ENCODE measurements at places on chromosomes 3 and 15.

- ATAC-seq, result no peak
Measured at GRCh38 chr3:134483195-134483900, 2.4 kb downstream of the ANAPC13 start.

DNA sequence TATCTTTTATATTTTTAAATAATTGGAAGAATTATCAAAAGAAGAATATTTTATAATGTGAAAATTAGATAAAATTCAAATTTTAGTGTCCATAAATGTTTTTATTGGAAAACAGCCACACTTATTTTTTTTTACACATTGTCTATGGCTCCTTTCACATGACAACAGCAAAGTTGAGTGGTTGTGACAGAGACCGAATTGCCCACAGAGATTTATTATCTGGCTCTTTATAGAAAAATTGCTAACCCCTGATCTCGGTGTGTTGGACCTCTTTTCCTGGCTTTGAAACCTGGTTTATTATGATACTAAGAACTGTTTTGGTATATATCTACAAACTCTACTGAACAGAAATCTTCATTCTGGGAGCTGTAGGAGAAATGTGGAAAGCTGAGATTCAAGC is 269.1 kb upstream of the UMPS start:
- no peak for ATAC-seq

DNA sequence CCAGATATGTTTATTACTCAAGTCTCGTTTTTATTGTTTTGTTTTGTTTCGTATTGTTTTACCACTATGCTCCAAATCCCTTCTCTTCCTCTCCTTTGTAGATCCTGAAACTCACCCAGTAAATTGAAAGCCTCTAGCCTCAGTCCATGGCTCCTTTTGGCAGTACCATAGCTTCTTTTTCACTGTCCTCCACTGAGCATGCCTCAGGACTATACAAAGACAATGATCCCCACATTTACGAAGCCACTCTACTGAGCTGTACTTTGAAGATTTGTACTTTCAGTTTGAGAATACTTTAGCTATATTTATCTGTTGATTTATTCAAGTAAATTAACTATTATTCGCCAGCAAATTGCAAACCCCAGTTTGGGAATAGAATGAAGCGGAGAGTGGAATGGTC is 159.1 kb upstream of the SLITRK3 start:
- ATAC-seq, result no peak

GRCh38 chr3:73321286-73321999 is 260.0 kb downstream of the EBLN2 start:
- ATAC-seq, result no peak

GRCh38 chr3:171873580-171873979 is 30.4 kb downstream of the TMEM212 start:
- ATAC-seq, result no peak

- ATAC-seq, result no peak
Measured at GRCh38 chr3:193507566-193507965, 47.1 kb downstream of the ATP13A4 start.

DNA sequence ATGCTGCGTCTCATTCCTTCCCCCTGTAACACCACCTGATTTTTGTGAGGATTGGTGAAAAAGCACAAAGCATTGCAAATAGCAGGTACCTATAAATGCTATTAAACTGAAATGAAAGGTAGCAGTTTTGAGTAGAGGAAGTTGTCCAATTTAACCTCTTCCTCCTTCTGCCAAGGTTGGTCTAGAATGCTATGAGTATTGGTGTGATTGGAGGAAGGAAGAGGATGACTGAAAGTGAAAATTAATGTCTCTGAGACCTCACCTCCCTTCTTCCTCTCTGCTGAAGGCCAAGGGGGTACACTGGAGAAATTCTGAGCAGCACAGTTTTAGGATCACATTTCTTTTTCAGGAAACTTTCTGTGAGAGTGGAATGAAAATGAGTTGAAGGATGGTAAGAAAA is 94.4 kb downstream of the DTWD1 start:
- ATAC-seq, result no peak

DNA sequence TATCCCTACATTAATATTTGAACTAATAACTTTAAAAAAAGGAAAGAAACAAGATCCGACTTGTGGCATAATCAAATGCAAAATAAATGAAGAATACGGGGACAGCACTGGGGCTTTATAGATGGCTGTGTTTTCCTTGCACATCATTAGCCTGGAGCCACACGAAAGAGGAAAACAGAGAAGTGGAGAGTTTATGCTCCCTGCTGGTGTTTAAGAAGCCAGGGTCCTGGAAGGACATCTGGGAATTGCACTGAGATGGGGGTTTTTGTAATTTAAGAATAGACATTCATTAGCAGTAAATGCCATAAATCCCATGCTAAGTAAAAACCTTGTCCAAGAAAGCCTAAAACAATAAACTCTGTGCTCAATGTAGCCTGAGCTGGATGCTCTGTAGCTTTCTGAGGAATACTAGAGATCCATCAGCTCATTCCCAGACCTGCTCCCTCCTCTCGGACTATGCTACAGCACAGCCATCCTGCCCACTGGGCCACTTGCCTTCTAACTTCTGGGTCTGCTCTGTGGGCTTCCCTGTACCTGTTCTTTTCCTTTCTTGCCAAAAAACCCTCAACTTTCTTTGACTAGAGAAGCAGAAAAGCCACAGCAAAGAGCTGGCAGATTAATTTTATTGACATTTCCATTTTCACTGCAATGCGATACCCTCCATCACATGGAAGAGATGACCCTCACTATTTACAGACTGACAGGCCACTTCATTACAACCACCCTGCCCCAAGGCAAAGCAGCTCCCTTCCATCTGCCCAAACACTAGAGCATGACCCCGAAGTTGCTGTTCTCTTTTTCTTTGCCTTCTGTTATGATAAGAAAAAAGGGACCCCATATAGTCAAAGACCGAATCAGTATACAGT is 62.3 kb downstream of the MEIS2 start:
- no peak for ATAC-seq

- no peak for ATAC-seq
Measured at GRCh38 chr3:127844326-127844942, 22.1 kb upstream of the MGLL start.

DNA sequence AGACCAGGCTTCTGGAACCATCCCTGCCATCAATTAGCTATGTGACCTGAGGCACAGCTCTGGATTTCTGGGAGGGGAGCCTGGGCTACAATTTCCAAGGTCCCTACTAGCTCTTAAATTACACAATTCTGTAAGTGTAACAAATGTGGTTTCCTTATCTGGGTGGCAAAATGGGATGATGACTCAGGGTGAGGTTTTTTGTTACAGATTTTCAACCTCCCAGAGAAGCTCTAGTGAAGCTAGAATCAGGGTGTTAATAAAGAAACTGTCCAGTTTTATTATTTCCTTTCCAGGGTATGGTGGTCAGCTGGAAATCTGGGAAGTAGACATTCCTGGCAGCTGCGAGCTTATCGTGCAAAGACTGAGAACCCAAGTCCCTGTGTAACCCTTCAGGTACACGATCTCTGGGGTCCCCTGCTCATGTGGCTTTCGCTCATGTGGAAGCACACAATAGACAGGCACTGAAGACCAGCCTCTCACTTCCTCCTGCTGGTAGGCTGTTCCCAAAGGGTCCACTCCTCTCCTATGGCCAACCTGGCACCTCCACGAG is 7.3 kb downstream of the RAB27A start:
- no peak for ATAC-seq

DNA sequence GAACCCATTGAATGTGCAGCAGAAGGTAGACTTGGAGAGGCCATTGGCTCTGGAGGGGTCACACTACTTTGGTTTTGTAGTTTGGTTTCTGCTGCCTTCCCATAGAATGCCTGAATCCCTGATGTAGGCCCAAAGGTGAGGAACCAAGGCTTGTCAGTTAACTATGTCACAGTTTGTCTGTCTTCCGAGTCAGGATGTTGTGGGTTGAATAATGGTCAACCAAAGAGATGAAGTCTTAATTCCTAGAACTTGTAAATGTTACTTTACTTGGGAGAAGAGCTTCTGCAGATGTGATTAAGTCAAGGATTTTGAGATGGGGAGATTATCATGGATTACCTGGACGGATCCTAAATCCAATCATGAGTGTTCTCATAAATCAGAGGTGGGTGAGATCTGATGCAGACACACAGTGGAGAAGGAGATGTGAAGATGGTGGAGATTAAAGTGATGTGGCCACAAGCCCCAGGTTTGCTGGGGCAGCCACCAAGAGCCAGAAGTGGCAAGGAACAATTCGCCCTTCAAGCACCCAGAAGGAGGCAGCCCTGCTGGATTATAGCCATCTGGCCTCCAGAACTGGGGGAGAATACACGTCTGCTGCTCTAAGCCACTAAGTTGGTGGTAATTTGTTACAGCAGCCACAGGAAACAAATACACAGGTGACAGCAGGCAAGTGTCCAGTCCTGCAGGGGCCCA is 2.3 kb upstream of the CCR8 start:
- ATAC-seq, result no peak

DNA sequence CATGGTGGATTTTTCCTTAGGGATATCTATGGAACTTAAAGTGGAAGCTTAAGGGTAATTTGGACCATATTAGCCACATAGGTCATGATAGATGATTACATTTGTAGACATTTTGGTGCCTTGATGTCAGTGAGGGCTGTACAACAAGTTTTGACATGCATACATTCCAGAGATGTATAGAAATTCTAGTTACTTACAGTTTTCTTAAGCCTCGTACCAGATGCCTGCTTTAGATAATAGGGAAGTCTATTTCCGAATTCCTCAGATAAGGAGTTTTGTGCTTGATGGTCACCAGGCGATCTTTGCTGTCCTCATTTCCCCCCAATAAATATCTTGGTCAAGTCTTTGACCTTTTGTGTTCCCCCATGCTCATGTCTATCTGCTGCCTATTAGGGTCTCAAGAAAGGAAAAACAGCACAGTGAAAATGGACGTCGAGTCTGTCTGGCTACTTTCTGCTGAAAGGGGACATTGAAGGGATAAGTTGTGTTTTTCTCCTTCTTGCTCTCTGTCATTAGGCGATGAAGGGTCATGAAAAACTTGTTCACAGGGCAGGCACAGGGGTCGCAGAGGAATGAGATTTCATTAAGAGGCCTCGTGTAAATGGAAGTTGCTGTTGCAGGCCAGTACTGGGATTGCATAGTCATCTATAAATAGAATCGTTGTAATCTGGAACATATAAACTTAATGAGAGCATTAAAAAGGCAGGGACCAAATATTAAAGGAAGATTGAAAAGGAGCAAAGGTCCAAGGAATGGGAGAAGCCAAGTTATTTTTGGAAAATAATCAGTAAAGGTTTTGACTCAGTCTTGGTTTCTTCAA is 20.0 kb upstream of the SENP7 start:
- no peak for ATAC-seq

GRCh38 chr15:45618813-45619212 is 16.0 kb upstream of the SQOR start:
- ATAC-seq, result no peak

GRCh38 chr3:161607056-161607455 is 110.4 kb downstream of the OTOL1 start:
- no peak for ATAC-seq

GRCh38 chr3:186825294-186825821 is 17.2 kb upstream of the ADIPOQ start:
- ATAC-seq, result peak; percentile 48

DNA sequence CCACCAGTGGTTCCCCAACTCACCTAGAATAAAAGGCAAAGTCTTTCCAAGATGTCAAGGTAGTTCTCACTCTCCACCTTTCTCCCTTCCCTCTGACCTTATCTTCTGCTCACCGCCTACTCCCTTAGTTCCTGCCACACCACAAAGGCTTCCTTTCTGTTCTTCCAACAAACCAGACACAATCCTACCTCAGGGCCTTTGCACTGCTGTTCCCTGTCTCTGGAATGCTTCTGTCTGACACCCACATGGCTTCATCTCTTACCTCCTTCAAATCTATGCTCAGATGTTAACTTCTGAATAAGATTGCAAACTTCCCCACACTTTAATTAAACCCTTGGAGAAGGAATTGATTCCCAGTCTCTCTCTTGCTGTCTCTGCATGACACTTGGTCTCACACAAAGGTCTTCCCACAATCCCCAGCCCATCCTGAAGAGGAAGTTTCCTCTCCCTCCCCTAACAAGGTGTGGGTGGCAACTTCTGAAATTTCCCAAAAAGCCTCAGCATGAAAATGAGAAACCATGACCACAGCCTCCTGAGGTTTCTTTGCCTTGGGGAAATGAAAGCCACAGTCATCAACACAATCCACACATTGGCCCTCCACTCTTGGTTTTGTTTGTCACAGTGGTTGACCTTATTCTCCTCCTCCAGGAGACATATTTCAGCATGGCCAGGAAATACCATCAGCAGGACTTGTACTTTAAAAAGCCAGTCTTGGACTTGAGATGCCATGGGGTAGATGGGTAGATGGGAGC is 3.0 kb upstream of the RYK start:
- no peak for ATAC-seq

DNA sequence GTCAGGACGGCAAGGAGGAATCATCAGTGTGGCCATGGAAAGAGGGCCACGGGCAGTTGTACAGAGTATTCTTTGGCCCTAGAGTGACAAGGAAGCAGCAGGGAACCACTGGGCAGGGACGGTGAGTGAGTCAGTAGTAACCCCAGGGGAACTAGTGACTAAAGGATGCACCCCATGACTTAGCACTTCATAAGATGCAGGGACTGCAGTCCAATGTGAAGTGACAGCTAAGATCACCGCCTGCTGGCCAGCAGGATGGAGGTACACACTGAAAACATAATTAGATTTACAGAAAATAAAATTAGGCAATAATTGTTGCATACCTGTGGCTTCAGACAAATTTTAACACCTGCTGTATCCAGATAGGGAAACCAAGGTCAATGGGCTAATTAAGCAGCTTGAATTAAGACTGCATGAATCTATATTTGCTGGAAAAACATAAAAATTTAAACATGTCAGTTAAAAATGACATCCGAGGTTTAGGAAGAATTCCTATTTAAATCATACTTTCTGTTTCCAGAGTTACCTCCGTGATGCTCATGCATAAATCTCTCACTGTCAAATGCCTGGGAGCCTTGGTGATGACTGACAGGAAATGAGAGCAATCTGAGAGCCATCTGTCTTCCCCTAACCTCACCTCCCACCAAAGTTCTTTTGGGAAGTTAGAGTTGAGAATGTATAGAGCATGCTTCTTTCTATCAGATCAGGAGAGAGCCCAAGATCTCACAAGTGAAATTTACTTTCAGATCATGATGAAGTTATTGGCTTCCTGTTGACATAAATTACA is 56.5 kb downstream of the DCLK3 start:
- ATAC-seq, result no peak

- no peak for ATAC-seq
Measured at GRCh38 chr3:78988324-78988723, 779.5 kb downstream of the ROBO1 start.

DNA sequence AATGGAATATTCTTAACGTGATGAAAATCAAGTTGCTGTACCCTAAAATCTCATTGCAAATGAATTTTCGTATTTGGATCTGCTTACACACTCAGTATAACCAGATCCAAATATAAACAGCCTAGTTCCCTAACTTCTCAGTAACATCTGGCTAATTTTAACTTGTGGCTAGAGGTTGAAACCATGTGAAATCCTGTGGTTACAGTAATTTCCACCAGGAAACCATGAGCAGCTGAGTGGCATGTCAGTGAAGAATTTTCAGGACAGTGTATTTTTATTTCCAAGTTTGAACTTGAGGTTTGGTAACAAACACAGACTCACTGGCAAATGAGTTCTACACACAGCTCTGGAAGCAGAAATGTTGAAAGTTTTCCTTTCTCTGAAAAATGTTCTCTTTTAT is 754.1 kb downstream of the NR2F2 start:
- ATAC-seq, result no peak
